ENCODE measurements at places on chromosomes 3 and 15.

- DNase-seq: no peak
Observed at GRCh38 chr3:112136959-112137693, 4.1 kb upstream of the GCSAM start.

DNA sequence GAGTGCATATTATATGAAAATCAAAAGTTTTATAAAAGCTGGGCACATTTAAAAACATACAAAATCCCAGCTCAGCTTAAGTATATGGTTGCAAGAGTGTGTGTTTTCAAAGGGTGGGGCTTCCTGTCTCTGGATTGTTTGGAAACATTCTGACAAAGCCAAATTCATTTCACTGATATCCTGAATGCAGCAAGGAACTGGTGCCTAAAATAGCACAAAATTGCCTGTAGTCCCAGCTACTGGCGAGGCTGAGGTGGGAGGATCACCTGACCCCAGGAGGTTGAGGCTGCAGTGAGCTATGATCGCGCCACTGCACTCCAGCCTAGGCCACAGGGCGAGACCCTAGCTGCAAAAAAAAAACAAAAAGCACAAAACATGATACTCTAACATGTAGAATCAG, 13.0 kb upstream of the TJP1 start:
- no peak for DNase-seq

- peak; percentile 75 for DNase-seq
Observed at GRCh38 chr3:15427182-15427880, at the start of the genes EAF1 and METTL6. Gene EAF1, plus strand, starts transcription at chr3:15427598. Its CDS starts 182 bp downstream, at chr3:15427780. Gene METTL6, minus strand, starts transcription at chr3:15427544. Its CDS starts 1,033 bp downstream, at chr3:15426511.

GRCh38 chr15:36844534-36844998, 255.8 kb downstream of the MEIS2 start:
- DNase-seq: no peak

DNA sequence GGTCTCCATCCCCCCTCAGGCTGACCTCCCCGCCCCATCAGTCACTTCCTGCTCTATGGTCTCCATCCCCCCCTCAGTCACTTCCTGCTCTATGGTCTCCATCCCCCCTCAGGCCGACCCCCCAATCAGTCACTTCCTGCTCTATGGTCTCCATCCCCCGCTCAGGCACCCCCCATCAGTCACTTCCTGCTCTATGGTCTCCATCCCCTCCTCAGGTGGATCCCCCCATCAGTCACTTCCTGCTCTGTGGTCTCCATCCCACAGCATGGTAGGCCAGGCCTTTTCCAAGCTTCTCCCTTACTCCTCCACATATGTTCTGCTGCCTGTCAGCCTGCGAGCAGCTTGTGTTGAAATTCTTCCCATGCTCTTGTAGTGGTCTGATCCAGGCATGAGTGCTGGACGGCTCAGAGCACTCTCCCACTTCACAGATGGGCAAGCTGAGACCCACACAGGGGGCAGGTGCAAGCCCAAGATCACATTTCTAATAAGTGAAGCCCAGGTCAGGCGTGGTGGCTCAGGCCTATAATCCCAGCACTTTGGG, 36.8 kb downstream of the BDH1 start:
- no peak for DNase-seq

GRCh38 chr3:99895131-99895696, 77.6 kb downstream of the CMSS1 start:
- DNase-seq: no peak

DNA sequence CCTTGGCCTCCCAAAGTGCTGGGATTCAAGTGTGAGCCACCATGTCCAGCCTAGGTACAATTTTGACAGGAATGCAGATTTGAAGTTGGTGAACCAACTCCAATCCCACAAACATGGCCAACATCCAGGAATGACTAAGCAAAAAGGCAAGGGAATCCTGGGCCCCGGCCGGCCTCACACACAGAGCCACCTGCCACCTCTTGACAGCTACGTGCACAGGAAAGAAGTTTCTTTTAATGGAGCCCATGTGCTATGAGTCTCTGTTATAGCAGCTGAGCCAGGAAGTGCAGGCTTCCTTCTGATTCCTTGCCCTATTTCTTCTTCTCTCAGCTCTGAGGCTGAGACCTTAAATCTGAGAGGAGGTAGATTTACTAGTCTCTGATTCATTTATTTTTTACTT, 8.8 kb downstream of the TMEM40 start:
- no peak for DNase-seq

- DNase-seq: no peak
Observed at GRCh38 chr3:12313519-12313918, 24.6 kb downstream of the PPARG start.

DNA sequence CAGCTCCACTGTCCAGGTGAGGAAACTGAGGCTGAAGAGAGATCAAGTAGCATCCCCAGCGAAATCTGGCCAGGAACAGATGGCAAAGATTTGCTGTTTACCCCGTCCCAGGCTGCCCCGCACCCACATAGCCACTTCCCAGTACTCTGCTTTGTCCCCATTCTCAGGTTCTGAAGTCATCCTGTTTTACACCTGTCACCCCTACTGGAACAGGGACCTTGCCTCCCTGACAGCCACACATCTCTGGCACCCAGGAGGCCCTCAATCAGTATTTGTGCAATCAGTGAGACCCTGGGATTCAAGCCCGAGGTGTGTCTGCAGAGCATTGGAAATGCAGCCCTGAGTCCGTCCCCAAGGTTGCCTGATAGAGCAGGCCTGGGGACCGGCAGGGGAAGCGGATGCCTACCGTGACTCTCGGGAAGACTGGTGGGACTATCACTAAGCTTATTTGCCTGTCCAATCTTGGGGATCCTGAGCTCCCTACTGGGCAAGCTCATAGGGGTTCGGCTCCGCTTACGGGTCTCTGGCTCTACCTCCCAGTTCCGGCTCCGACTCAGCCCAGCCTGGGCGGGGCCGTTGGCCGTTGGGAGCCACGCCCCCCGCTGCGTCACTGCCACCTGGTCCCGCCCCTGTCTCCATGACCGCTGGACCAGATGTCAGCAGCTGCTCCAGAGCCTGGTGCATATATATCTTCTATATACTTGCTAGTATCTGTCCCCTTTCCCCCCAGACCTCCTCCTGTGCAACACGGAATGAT, 17.5 kb upstream of the FANCD2 start:
- peak; percentile 57 for DNase-seq

DNA sequence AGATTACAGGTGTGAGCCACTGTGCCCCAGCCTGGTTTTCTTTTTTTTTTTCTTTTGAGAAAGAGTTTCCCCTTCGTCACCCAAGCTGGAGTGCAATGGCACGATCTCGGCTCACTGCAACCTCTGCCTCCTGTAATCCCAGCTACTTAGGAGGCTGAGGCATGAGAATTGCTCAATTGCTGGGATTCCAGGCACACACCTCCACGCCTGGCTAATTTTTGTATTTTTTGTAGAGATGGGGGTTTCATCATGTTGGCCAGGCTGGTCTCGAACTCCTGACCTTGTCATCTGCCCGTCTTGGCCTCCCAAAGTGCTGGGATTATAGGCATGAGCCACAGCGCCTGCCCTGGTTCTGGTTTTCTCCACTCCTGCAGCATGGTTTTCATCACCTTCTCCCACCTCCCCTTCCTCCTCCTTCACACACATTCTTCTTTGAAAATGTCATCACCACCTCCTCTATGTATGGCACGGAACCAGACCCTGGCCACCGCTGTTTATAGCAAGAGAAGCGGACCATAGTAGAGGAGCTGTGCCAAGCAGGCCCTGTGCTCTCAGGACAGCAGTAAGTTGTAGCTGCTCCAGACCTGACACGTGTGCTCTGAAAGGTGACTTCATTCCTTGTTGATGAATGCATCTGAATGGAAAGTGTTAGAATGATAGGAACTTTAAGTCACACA, 14.6 kb upstream of the AHSG start:
- DNase-seq: no peak

- DNase-seq: no peak
Observed at GRCh38 chr3:119323723-119324085, 29.5 kb downstream of the ARHGAP31 start.

- DNase-seq: no peak
Observed at GRCh38 chr3:69186575-69187093, 64.2 kb upstream of the LMOD3 start.

GRCh38 chr3:152621006-152621868, 213.7 kb upstream of the P2RY1 start:
- no peak for DNase-seq

- DNase-seq: no peak
Observed at GRCh38 chr3:8968375-8968882, 5.2 kb upstream of the RAD18 start.

- no peak for DNase-seq
Observed at GRCh38 chr3:70729845-70730244, 417.4 kb upstream of the MDFIC2 start.

DNA sequence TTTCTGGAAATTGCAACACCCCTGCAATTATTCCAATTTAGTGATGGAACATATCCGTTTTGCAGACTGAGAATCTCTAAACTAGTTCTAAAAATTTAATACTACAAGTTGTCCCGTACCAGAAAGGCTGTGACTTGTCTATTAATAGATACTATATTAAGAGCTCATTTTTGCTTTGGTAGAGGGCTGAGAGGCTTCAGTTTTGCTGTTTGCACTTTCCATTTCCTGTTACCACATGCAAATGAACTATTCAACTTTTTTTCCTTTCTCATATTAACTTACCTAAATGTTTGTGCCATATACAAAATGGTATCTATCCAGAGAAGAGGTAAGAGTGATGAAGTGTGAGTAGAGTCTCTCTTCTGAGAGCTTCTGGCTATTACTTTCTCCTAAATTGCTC, 101.5 kb upstream of the CRBN start:
- no peak for DNase-seq

DNA sequence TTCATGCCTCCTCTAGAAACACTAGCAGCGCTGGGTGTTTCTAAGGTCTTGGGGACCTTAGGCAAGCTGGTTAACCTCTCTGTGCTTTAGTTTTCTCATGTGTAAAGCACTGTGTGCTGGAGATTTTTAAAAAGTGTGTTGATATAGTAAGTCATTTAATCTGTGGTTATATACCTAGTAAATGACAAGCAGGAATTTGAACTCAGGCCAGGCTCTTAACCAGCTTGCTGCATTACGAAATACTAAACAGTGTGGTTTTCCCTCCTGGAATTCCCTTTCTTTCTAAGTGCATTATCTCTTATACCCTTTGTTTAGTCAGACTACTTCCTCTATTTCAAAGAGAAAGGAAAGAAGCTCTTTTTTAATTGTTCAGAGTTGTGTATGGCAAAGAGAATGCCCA, 26.5 kb downstream of the NEO1 start:
- no peak for DNase-seq

GRCh38 chr3:53376679-53377078, 29.3 kb upstream of the DCP1A start:
- DNase-seq: no peak

DNA sequence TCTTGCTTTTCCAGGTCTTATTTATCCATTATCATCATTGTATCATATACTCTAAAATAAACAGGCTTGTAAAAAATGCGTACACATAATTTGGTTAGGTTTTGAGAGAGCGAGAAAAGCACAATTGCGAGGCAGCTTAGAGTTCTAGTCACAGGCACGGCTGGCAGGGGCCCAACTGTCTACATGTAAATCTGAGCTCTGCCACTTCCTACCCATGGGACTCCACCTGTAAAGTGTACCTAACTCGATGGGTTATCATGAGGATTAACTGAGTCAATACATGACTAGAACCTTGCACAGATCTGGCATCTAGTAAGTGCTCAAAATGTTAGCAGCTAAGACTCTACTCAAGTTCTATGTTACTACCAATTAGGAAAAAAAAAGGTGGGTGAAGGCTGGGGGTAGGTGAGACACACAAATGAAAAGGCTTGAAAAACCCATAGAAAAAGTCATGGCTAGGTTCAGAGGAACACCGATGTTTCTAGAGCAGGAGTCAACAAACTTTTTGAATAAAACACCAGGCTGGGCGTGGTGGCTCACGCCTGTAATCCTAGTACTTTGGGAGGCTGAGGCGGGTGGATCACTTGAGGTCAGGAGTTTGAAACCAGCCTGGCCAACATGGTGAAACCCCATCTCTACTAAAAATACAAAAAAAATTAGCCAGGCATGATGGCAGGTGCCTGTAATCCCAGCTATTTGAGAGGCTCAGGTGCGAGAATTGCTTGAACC, 36.2 kb downstream of the GLB1 start:
- no peak for DNase-seq

- DNase-seq: no peak
Observed at GRCh38 chr15:27410996-27411605, 440.1 kb downstream of the GABRG3 start.

DNA sequence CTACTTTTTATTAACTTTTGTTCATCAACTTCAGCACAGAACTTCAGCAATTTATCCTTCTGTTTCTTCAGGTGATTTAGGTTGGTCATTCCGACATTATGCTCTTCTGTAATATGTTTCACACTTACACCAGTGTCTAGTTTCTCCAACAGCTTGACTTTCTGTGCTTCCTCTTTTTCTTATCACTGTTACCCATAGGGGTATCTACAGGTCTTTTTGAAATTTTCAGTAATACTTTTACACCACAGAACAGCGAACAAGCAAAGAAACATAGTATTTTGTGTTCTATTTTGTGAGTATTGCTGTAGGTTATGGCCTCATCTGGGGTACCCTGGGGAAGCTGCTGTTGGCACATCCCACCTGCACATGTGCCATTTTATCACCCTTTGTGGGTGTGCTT, 260.7 kb downstream of the NSUN3 start:
- DNase-seq: no peak

GRCh38 chr15:99125061-99125891, 20.4 kb downstream of the SYNM start:
- no peak for DNase-seq
